Aorta (tissue), 5 donors: ENCODE measurements at places on chromosomes 3 and 15. TPM values are rescaled to one million over a fixed set of nuclear protein-coding genes. Genes with fewer than 3 reads are reported as not detected.

DNA sequence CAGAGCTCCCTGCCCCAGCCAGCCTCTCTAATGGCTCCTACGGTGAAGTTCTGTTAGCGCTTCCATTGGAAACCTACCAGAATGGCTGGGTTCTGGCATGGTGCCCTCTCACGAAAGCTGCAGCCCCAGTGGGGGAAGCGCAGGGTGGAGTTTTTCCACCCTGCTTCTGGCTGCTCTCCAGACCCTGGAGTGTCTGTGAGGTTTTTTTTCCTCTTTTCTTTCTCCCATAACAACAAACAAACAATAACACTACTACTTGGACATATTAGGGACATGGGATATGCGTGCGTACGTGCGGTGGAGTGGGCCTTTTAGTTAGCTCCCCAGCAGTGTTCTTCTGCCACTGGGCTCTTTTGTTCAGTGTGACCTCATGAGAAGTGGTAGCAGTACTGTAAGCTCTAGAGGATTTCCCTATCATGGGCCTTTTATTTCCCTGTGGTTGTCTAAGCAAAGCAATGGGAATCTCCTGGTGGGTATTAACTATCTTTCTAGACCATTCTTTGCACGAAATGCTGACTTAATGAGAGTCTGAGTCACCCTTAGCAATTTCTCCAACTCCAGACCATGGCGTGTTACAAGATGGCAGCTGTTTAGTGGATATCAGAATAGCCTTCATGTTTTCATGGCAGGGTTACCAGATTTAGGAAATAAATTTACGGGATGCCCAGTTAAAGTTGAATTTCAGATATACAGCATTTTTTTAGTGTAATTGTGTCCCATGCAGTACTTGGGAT lies 161.9 kb downstream of the FNDC3B start:
- no peaks in the 10 kb centered on the region for H3K27me3 ChIP-seq
- peak; percentile 89 for DNase-seq
- peak overlapping the region; percentile 98 for H3K27ac ChIP-seq

DNA sequence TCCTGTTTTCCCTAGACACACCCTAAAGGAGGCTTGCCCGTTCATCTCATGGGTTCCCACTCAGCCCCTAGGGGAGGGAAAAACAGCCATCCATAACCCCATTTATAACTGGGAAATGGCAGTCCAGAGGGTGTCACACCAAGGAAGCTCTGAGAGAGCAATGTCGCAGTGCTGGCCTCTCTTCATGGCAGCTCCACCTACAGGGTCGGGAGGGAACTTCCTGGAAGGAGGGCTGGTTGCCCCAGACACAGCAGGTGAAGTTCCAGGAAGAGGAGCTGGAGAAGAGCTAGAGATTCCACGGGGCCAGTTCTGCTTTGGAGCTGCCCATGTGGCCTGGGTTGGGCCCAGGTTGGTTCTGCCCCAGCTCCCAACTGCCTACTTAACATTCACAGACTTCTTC lies 22.3 kb upstream of the LINGO1 start:
- no peak overlapping the region for H3K4me3 ChIP-seq
- no peaks in the 10 kb centered on the region for H3K36me3 ChIP-seq
- no peak overlapping the region for H3K27ac ChIP-seq
- no peak for DNase-seq
- H3K4me1 ChIP-seq: no peaks in the 10 kb centered on the region

DNA sequence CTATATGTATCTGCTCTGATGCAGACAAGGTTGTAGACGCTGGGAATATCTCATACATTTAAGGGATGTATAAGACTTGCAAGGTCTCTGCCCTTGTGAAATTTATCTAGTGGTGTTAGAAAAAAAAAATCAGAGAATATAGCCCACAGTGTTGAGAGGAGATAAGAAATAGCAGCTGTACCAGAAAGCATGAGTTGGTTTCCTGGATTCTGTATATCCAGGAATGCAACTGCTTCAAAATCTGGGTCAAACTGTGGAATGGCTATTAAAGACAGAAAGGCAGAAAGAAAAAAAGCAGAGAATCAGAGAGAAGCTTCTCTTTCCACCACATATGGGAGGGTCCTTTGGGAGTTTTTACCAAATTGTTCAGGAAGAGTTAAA lies 1.5 kb upstream of the TMEM212 start:
- H3K36me3 ChIP-seq: no peaks in the 10 kb centered on the region
- H3K27me3 ChIP-seq: no peaks in the 10 kb centered on the region
- H3K27ac ChIP-seq: no peak overlapping the region

PTPRG gene
- 85.0 TPM for total RNA-seq
